Activated CD4-positive, alpha-beta T cell treated with anti-CD3 and anti-CD28 coated beads, Interleukin-2, amount 50 U/mL, for 48 hours (primary cell): ENCODE measurements at places on chromosomes 1 and 21.

DNA sequence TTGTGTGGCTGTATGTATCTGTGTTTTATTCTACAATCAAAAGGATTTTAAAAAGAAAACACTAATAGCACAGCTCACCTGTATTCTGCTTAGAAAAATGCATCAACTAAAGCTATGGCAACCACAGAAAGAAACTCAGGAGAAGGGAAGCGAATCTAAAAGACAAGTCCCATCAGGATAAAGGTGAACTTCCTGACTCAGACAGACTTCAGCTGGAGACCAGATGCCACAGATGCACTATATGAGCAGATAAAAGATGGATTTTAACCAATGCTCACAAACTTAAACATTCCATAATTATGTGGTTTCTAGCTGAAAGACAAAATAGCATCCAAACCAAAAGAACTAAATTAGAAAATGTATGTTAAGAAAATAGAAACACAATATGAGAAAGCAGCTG, 231.0 kb downstream of the RERE start:
- no peak for DNase-seq

- peak; percentile 63 for DNase-seq
Observed at GRCh38 chr1:18597160-18598042, 33.2 kb upstream of the PAX7 start.

- no peak for DNase-seq
Observed at GRCh38 chr21:33202464-33203363, 27.0 kb upstream of the IFNAR2 start.

- DNase-seq = no peak
Observed at GRCh38 chr1:203554071-203554470, 60.1 kb downstream of the OPTC start.

GRCh38 chr21:32445101-32445500, 32.6 kb downstream of the EVA1C start:
- no peak for DNase-seq

DNA sequence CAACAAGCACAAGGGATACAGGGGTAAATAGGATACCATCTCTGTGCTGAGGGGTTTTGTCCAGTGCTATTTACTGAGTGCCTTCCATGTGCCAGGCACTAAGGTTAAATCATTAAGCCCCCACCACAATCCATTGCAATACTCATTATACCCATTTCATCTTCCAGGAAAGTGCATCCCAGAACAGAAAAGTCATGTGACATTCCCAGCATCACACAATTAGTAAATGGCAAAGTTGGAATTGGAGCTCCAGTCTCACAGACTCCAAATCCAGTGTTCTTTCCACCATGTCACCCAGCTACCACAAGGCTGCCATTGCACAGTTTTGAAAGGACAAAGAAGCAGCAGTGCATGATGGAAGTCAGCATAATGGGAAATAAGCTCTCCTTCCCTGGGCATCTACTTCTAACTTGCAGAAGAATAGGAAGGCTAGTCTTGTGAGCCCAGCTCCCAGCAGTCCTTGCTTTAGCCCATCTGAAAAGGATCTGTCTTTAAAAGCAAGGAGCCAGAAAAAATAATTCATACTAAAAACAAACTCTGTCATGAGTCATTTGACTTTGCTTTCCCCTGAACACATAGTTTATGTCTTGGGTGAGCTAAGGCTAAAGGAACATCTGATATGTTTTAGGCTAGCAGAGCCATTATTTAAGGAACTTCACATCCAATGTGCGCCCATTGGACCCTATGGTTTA, 111.4 kb upstream of the HOOK1 start:
- DNase-seq = no peak

GRCh38 chr21:25298512-25299491, 308.5 kb downstream of the MRPL39 start:
- DNase-seq = no peak

GRCh38 chr1:206794294-206794908, 22.1 kb upstream of the IL10 start:
- peak; percentile 59 for DNase-seq

GRCh38 chr1:2060072-2060471, 9.9 kb downstream of the PRKCZ start:
- DNase-seq = no peak

- no peak for DNase-seq
Observed at GRCh38 chr1:156642265-156643048, 540 bp downstream of the BCAN start.

DNA sequence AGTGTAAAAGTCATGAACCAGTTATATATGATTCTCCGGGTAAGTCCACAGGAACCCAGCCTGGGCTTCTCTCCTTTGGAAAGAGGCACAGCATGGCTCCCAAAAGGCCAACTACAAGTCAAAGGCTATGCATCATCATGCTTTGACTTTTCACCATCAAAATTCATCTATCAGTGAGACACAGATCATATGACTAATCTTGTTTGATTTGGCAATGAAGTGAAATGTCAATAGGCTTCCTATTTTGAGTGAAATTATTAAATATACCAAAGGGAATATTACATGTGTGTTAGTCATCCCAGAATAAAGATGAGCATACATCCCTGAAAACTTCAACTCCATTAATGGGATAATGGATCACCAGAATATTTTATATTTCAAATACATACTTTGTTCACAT, 83.5 kb upstream of the ADGRL2 start:
- DNase-seq = no peak

DNA sequence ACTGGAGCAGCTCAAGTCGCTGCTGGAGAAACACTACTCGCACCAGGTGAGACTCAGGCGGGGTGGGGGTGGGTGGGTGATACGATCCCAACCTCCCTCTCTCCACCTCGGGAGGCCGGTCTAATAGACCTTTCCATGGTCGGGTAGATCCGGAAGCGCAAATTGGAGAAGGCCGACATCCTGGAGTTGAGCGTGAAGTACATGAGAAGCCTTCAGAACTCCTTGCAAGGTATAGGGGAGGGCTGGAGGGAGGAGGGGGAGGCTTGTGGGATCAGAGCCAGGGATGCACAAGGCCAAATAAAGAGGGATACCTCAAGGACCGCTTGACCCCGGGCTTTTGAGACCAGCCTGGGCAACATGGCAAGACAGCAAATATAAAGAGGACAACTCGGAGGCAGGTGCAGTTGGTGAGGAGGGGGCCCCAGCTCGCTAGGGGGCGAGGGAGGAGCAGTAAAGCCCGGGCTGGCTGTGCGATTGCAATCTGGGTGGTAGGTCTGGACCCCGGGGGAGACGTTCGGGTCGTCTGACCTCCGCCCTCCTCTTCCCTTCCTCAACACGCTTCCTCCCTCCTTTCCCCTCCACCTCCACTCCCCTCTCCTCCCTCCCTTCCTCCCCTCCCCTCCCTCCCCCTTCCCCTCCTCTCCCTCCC, 546 bp downstream of the HES3 start:
- no peak for DNase-seq

DNA sequence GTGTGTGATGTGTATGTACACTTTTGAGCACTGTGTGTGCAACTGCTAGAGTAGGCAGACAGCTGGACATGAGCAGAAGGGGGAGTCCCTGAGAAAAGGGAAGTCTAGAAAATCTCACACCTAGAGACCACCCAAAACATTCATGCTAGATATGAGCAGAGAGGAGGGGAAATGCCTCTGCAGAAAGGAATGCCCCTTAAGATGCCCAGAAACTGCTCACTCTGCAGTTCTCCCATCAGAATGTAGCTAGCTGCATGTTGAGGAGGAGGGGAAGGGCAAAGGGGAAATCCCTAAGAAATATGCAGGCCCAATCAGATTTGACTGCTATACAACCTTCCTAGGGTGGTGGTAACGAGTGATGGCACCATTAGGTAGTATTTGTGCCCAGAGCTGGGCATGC, 31.8 kb upstream of the MAGOH start:
- DNase-seq = no peak

DNA sequence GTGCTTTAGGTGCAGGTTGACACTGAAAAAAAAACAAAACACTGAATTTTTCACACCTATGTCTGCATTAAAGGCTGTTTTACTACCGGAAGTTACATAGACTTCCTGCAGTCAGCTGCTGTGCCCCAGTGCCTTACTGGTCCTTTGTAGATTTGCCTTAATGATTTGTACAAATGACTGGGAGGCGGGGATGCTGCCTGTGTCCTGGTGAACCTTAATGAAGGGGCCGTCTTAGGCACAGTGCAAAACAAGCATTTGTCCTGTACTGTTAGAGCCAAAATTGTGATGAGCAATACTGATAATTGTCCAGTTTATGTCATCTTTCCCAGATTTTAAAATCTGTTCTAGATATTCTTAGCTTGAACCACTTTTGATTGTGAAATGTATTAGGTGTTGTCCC, 90.9 kb upstream of the PGD start:
- no peak for DNase-seq

GRCh38 chr1:84988588-84988987, 8.3 kb downstream of the MCOLN2 start:
- no peak for DNase-seq

GRCh38 chr1:33494929-33495328, 22.5 kb downstream of the ZSCAN20 start:
- no peak for DNase-seq

DNA sequence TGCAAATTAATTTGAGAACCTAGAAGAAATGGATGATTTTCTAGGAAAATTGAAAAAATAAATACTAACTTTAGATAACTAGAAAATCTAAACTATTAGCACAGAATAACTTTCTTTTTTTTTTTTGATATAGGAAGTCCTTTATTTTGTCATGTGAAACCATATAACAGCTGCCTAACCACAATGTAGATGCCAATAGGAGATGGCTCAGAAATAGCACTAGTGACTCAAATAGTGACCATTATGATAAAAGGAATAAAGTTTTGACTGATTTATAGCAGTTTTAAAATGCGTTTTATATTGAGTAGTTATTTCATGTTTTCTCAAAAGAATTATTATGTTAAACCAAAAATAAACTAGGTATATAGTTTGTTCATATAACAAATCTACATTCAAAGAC, 158.0 kb upstream of the CACYBP start:
- DNase-seq = no peak

DNA sequence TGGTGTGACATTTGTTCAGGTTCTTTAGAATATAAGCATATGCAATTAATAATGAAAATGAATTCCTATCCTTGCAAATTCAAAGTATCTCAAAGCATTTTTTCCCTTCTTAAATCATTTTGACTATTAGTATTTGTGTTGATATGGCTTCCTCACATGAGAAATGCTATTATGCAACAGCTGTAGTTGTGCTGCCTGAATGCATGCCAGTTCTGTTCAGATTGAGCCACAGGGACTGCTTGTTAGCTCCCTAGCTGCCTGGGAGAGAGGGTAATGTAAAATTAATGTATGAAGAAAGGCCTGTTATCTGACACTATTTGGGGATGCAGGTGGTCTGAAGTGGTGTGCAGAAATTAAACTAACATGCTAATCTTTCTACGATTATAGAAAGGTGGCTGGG, 45.5 kb downstream of the CACHD1 start:
- DNase-seq = no peak

DNA sequence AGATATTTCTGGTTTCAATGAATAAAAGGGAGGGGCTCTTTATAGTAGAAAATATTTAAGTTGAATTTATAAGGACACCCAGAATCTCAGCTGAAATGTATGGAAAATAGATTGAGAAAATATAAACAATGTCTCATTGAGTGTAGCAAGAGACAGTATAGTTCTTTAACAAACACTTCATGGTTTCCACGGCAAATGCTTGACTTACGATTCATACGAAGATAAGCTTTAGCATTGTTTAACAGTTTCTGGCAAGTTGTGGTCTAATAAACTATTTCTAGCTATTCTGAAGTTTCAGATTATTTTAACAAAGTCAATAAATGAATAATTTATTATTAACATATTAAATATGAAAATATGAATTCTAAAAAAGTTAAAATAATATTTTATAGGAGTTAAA, 1419.4 kb downstream of the KCNT2 start:
- no peak for DNase-seq

DNA sequence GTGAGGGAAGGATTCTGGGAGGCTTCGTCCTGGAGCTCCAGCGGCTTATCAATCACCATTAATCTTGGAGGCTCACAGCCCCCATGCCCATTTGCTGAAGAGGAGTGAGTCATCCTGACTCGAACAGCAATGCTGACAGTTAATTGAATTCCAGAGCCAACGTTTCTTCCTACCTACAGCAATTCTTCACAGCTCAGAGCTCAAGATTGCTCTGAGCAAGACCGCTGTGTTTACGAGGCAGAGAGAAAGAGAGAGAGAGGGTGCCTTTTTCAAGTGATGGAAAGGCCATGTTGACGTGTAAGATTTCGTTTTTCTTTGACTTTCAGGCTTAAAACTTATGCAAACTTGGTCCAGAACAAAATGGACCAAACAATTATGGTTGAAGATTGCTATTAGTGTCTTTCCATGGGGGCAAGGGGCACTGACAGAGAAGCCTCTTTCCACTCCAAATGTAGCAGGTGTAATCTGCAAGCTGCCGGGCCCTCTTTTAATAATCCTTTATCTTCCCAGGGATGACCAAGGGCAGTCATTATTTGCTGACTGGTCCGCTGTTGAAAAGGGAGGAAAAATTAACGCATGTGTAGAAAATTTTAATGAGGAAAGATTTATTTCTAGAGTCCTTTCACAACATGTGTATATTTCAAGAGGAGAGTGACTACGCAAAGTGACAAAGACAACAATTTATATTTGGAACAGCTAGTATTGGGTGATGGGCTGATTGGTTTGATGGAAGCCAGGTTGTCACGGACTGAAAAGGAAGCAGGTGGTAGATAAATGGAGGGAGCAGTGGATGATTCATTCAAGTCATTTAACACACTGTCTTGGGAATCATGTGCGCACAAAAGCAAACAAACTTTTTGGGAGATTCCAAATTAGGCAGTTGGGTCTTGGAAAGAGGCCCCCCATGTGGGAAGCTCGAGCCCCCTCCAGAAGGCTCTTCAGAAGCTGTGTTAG, 136.1 kb upstream of the IRF2BP2 start:
- no peak for DNase-seq

GRCh38 chr1:110628323-110629105, 22.4 kb upstream of the KCNA2 start:
- no peak for DNase-seq

DNA sequence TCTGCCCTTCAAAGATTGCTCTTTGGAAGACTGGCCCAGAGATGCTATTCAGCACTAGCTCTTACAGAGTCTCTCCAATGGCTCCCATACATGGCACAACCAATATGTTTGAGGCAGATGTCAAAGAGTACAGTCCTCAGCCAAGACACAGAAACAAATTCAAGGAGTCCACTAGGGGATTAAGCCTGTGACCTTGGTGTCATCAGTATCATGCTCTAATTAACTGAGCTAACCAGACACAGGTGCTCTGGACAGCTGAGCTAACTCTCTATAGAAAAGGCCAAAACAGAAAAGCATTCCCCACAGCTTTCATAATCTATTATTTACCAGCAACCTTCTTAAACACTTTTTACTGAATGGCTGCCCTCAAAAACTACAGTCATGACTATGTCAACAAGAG, 666.0 kb upstream of the PLXNA2 start:
- DNase-seq = no peak

DNA sequence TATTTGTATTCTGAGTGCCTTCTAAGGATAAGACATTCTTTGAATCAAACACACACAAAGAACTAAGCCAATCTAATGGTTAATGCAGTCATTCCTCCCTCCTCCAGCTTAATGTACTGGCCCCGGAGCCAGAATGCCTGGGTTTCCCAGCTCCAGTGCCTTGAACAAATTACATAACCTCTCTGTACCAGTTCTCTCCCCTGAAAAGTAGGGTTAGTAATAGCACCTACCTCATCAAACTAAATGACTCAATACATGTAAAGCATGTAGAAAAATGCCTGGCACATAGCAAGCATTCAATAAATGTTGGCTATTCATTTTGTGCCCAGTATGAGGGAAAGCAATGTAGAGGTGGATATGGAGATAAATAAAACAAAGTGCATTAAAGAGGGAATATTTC, 14.0 kb downstream of the C1orf52 start:
- DNase-seq = no peak

GRCh38 chr1:99661780-99662179, 15.9 kb downstream of the PALMD start:
- no peak for DNase-seq

GRCh38 chr1:241647658-241648057, 4.4 kb upstream of the WDR64 start:
- no peak for DNase-seq
